ENCODE measurements at places on chromosomes 7 and 10.

DNA sequence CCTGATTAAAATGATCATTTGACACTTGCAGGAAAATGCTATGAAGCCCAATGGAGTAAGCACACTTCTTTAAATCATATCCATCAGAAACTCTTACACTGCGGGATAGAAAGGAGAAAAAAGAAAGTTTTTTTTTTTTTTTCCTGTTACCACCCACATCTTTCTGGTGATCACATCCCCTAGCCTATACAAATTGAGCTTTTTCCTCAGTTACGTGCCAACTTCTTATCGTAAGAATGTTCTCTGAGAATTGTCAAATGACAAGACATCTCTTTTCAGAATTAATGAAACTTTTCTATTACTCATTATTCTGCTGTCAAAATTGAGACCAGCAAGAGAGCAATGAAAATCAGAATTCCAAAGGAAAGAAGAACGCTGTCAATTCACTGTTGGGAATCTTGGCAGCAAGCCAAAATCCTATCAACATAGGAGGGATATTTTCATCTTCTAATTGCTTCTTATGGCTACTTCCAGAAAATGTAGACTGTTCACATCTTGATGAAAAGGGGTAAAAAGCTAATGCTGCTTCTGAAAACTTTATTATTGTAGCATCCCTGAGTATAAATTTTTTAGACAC is 179.5 kb downstream of the ADAM12 start:
- DNase-seq: no peak

DNA sequence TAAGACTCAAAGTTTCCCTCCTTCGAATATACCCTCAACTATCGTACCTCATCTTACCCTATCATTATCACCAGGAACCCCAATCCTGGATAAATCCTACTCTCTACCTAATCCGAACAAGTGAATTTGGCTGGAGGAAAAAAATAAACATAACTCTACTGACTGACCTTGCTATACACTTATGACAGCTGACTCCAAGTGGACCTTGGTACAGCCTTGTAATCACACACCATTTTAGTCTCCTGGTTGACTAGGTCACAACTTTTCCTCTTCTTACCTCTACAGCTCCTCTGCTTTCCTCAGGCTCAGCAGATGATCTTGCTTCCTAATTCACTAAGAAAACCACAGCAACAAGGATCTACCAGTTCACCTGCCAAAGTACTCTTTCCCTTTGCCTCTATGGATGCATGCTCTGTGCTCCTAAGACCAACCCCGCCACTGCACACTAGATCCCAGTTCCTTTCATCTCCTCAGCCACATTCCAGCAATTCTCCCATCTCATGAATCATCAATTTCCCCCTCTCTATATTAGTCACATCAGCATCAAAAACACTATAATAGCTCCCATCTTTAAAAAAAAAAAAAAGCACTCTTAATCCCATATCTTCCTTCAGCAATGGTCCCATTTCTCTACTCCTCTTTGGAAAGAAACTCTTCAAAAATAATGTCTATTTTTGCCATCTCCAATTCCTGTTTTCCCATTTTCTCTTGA is 35.5 kb downstream of the COA1 start:
- no peak for DNase-seq

DNA sequence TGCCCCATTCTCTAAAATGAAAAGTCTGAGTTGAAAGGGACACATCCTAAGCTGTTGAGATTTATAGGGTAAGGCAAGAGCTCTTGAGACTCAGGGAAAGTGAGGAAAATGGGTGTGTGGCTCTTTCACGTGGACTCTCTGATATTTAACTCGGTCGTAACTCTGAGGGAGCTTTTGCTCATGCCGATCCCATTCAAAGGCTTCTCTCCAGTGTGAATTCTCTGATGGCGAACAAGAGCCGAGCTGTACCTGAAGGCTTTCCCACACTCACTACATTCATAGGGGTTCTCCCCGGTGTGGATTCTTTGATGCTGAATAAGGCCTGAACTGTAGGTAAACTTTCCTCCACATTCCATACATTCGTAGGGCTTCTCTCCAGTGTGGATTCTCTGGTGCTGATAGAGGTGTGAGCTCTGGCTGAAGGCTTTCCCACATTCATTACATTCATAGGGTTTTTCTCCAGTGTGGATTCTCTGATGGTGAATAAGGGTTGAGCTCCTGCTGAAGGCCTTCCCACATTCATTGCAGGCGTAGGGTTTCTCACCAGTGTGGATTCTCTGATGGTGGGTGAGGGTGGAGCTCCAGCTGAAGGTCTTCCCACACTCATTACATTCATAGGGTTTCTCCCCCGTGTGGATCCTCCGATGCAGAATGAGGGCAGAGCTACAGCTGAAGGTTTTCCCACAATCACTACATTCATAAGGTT is 10.4 kb downstream of the ZNF3 start:
- no peak for DNase-seq

DNA sequence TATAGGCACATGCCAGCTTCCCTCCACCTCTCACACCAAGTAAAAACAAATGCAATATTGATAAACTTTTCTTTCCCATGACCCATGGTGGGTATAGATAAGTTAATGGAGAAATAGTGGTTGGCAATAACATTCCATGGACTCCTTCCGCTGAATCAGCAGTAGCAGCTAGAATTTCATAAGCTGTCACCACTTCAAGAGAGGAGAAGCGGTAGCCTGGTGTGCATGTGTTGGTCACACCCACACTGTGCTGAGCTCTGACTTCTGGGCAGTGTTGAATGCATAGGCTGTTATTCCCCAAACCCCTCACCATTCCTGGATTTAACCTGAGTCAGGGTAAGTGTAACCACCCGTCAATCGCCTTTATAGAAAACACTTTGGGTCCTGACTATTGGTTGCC is 32.5 kb upstream of the BMPER start:
- DNase-seq: no peak

DNA sequence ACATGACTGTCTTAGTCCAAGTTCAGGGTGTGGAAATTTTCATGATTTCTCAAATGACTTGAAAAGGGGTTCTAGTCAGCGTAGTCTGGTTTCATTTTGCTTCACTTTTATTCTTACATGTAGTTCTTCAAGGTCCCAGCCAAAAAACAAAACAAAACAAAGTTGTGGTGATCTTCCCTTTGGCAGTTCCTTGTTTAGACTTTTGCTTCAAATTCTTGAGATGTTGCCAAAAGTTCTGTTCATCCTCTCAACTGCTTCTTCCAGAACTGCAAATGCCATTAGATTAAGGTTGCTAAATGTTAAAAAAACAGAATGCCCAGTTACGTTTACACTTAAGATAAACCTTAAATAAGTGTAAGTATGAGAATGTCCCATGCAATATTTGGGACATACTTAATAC is 370.8 kb upstream of the LRRTM3 start:
- DNase-seq: no peak

DNA sequence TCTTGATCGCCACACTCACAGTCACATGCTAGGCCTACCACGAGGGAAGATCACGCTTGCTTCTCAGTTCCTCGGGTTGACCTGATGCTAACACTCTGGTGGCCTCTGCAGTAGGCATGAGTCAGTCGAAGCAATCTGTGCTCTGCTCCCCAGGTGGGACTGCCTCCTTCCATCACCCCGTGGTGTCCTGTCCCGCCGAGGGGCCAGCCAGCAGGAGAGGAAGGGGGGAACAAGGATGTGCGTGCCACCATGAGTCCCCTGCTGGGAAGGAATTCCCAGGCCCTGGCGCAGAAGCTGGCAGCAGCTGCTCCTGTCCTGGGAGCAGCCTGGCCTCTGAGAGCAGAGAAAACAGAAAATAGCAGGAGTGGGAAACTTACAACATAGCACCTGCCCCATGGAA is 695.0 kb upstream of the NRP1 start:
- no peak for DNase-seq

- no peak for DNase-seq
Observed at GRCh38 chr10:61960396-61961120, 59.1 kb downstream of the ARID5B start.

GRCh38 chr7:82605247-82605864 is 161.8 kb upstream of the CACNA2D1 start:
- peak; percentile 10 for DNase-seq

DNA sequence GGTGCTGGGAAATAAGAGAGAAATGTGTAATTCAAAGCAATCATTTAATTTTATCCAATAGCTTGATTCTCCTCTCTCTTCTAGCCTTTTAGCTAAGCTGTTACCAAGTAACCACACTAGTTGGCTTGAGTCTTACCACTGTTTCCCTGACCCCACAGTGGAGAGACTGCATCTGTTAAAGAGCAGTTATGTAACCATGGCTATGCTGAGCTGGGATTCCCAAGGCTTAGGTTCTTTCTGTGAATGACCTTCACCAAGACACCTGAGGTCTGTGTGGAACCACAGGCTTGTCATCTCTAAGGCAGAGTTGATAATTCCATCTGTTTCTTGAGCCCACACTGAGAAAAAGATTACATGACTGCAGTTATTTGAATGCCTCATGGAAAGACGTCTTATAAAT is 47.7 kb upstream of the ATRNL1 start:
- no peak for DNase-seq

GRCh38 chr10:86255405-86256251 is 111.0 kb downstream of the GRID1 start:
- no peak for DNase-seq

DNA sequence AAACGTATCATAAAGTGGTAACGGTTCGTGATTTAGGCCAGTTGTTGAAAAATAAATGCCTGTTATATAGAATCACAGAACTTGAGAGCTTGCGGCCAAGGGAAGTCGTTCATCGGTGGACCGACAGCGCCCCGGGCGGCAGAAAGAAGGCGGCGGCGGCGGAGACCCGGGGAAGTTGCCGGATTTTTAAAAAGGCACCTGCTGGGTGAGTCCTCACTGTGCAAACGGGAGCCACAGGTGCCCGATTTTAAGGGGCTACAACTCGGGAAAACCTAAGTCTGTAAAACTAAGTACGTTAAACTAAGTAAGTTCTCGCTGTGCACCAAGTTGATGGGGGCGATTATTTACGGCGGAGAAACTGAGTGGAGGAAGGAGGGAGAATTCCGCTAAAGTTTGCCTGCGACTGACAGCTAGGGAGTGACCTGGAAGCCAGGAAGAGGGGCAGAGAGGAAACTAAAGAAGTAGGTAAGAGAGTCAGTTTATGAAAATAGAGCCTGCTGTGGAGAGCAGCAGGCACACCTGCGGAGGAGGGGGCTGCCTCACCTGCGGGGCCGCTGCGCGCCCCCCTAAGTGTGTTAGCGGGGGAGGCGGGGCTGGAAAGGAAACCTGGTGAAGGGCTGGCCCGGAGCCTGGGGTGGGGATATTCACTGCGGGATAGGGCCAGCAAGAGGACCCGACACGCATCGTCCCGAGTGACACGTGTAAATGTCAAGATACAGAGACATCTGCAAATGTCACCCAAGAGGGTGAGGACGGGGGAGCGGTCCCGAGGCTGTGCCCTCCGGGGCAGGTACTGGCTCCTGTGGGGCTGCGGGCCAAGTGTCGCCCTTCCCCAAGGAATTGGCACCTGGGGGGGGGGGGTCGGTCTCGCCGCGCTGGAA is 996 bp downstream of the ADAM12 start:
- peak; percentile 67 for DNase-seq

- no peak for DNase-seq
Observed at GRCh38 chr7:27872356-27873275, 132.7 kb downstream of the TAX1BP1 start.
